ENCODE measurements at places on chromosomes 2 and 18. TPM values are rescaled to one million over a fixed set of nuclear protein-coding genes. Genes with fewer than 3 reads are reported as not detected.
A peak's percentile ranks its signal among the peaks of the same experiment; 100 is the strongest.

POLR1A gene
- total RNA-seq, result 11.5 TPM

CCDC74B gene
- total RNA-seq, result 5.2 TPM

ABCG5 gene
- total RNA-seq, result not detected

NTSR2 gene
- not detected for total RNA-seq

ANKRD30BL gene
- total RNA-seq, result 0.26 TPM

DNA sequence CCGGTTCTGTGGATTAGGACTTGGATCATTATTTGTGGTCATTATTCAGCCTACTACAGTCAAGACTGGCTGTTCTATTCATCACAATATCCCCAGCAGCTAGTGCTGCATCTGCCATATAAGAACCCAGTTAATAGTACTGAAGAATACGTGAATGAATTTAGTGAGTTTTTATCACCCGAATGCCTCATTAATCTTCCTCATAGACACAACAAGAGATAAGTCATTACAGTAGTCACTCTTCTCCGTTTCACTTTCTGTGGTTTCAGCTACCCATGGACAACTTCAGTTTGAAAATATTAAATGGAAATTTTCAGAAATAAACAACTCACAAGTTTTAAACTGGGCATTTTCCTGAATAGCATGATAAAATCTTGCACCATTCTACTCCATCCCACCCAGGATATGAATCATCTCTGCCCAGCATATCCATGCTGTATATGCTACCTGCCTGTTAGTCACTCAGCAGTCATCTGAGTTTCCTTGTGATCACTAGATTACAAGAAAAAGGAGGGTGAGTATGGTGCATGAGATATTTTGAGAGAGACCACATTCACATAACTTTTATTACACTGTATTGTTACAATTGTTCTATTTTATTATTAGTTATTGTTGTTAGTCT lies 363.7 kb upstream of the CHAC2 start:
- DNase-seq, result no peak

- peak; percentile 36 for DNase-seq
These were observed 430 bp upstream of the CHMP1B start for GRCh38 chr18:11850821-11851145.

DNA sequence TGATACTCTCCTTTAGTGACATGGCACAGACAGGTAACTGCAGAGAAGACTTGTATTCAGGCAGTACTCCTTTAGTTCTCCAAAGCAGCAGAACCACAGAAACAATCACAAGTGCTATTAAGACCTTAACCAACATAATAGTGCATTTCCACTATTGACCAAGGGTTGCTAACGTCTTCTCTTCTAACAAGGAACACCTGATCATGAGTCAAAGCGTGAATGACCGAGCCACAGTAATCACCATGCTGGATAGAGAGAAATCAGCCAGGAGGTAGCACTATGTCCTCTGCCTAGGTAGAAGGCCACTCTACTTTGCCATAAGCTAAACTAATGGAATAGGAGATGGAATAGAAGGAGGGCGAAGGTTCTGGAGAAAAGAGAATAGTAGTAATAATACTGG lies 161.0 kb downstream of the ANKRD44 start:
- DNase-seq, result no peak

DNA sequence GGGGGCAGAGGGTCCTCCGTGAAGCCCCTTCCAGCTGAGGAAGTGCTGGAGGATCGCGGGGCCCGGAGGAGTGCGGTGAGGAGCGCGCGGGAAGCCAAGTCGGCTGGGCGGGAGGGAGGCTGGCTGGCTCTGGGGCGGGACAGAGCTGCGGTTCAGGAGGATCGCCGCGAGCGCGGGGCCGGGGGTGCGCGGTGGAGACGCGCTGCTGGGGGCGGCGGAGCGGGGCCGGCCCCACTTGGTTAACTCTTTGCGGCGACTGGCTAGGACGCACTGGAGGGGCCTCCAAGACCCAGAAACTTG lies 464 bp downstream of the CYBRD1 start:
- DNase-seq, result no peak

- DNase-seq, result no peak
These were observed 11.1 kb downstream of the OBSL1 start for GRCh38 chr2:219560037-219560892.

DNA sequence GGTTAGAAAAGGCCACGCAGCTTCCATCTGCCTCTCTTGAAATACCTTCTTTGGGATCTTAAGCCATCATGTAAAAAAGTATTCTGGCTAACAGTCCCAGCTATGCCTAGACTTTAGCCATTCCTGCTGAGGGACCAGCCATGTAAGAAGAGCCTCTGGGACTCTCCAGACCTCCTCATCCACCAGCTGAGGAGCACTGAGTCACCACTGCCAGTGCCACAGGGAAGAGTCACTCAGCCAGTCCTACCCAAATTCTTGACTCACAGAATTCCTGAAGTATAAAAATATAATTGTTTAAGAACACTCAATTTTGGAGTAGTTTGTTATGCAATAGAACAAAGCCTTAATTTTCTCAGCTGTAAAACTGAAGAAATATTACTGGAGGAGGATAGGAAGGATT lies 436.7 kb downstream of the ZEB2 start:
- DNase-seq, result no peak

DNA sequence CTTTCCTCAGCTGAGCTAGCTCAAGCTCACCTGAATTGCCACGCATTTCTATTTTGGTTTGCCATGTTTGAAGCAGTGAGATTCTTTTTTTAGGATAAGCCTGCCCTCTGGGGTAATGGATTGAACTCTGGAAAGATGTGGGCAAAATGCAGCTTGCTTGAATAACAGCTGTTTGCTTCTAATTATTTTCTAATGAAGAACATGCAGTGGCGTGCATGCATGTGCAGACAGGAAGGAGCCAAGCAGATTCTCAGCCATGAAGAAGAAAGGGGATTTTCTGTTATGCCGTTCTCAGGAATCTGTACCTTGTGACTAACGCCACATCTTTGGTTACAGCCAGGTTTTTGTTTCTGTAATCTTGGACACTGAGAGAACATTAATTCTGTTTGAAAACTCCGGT lies 171.2 kb downstream of the ANTXR1 start:
- no peak for DNase-seq

- no peak for DNase-seq
These were observed 8.8 kb downstream of the DHX57 start for GRCh38 chr2:38866773-38867443.

GRCh38 chr2:168587307-168587706 lies 131.2 kb downstream of the CERS6 start:
- no peak for DNase-seq

DNA sequence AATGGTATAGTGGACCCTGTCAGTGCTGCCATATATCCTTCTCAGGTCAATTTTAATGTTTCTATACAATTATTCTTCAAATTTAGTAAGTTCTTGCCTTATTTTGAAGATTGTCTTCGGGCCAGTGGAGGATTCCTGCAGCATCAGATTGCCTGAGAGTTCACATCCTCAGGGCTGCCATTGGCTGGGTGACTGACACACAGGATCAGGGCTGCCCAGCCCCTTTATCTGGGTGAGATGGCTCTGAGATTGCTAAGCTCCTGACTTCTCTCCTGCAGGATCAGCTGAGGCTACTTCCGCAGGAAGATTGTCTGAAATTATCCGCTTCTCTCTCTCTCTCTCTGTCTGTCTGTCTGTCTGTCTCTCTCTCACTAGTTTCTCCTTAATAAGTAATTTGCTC lies 567.4 kb downstream of the TSN start:
- DNase-seq, result no peak

DNA sequence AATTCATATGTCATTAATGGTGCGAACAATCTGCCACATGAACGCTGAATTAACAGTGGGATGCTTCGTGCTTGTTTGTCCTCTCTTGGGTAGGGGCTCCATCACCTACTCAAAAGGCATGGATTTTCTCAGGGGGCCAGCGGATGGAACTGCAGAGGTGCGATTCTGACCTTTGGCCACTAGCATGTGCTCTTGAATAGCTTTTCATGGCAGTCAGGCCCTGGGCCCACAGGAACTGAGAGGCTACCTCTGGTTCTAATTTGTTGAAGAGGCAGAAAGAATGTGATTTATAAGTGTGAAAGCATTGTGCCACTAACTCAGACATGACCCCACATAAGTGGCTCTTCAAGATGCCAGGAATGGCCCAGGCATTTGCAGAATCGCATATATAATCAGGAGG lies 283.2 kb downstream of the INSIG2 start:
- no peak for DNase-seq

- no peak for DNase-seq
These were observed 23.2 kb downstream of the KIF1A start for GRCh38 chr2:240796543-240797499.

- DNase-seq, result no peak
These were observed 253.8 kb upstream of the MMADHC start for GRCh38 chr2:149841396-149841795.

DNA sequence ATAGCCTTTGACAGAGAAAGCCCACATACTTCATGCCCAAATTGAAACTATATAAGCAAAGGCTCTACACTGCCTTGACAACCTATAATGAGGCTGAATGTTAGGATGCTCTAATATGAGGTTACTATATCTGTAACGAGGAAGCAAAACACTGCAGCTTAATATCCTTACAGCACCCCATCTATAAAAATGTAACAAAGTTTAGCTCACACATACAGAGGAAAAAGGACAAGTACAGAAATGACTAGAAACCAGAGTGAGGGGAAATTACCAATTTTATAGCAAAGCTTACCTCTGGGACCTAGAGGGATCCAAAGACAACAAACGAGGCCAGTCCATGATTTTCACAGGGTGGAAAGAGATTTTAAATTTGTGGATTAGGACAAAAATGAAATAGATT lies 138.5 kb downstream of the COL4A4 start:
- no peak for DNase-seq

GRCh38 chr18:46458472-46458871 lies 198.5 kb downstream of the LOXHD1 start:
- DNase-seq, result no peak
